ENCODE measurements at places on chromosomes 11 and 22.

GRCh38 chr11:43575913-43576310 is 104.6 kb upstream of the HSD17B12 start:
- DNase-seq, result no peak

- peak; percentile 80 for DNase-seq
Observed at GRCh38 chr22:26474682-26475081, 8.9 kb downstream of the HPS4 start.

GRCh38 chr22:23767673-23768548 is at the start of gene CHCHD10:
Gene CHCHD10 (minus strand): TSS chr22:23767972. CDS start chr22:23767874, 98 bp downstream.
- DNase-seq, result peak; percentile 91

- DNase-seq, result peak; percentile 26
Observed at GRCh38 chr22:38397189-38398085, 57.6 kb downstream of the KCNJ4 start.

- no peak for DNase-seq
Observed at GRCh38 chr11:71252770-71253730, 673 bp upstream of the SHANK2 start.

DNA sequence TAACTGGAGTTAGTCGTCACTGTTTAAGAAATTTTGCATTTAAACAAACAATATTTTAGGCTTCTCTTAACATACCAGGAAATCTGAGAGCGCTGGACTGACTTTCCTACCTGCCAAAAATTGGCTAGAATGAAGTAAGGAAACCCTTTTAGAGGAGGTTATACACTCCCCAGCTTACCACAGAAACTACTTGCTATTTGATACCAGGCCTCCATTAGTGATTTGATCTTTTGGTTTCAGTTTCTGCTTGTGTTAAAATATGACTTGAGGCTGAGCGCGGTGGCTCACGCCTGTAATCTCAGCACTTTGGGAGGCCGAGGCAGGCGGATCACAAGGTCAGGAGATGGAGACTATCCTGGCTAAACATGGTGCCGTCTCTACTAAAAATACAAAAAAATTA is 419.9 kb downstream of the LRRC4C start:
- DNase-seq, result no peak

DNA sequence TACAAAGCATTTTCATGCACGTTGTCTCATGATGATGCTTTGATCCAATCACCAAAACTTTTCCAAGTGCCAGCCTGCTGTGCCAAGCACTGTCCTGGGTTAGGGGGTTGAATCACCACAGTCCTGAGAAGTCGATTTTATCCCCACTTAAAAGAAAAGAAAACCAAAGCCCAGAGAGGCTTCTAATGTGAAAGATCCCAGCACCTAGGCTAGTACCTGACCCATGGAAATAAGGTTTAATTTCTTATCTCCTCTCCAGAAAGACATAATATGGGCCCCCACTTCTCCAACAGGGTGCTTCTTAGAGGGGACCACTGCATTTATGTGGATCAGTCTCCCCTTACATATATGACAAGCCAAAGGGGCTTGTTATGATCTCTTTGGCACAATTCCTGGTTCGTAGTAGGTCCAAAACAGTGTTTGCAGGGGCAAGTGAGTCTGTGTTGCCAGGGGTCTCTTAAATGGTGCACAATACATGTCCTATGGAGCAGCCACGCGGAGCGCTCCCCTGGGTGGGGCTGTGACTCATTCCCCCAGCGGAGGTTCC is 1.9 kb upstream of the BCL9L start:
- no peak for DNase-seq
